ENCODE measurements at places on chromosomes 7 and 10. TPM values are rescaled to one million over a fixed set of nuclear protein-coding genes. Genes with fewer than 3 reads are reported as not detected.

DNA sequence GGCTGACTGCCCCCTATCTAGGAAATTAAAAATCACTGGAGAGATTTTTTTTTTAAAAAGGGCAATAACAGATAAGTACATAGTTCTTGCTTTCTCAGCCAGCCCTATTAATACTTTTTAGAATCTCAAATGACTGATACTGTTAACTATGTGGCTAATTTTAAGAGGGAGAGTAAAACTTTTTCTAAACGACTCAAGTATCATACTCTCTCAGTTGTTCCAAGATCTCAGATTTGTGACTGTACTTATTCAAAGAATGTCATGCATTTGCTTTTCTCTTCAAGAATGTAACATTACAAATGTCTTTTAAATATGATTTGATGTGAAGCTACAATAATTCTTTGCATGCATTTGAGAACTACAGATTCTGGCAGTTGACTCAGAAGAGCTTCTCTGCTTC is 55.4 kb upstream of the RAB11FIP2 start:
- DNase-seq, result no peak

DNA sequence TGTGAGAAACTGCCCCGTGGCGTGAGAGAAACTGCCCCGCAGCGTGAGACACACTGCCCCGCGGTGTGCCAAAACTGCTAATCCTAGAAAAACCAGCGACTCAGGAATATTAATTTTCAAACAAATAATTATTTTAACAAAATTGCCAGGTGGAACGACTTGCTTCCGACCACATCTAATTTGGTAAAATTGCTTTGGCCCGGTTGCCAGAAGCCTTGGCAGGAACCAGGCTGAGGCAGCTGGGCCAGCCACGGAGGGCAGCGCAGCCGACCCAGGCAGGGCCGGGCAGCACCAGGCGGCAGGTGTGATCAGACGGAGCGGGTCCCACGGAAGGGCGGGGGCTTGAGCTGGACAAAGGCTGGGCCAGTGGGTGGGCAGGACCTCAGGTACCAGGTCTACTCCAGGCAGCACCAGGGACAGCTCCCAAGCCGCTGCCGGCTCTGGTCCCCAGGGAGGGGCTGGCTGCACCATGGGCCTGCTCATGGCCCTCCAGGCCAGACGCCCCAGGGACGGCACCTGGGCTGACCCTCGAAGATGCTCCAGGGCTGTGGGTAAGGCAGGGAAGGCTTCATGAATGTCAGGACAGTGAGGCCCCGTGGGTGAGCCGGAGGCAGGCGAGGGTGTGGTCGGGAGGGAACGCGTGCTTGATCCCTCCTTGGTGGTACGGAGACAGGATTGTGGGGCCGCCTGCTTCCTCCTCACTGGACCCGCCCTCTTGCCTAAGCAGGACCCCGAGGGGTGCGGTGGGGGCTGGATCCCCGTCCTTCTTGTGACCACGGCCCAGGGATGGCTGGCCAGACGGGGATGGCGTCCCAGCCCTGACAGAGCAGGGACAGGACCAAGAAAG is 7.7 kb upstream of the ADGRA1 start:
- DNase-seq, result peak; percentile 71

DNA sequence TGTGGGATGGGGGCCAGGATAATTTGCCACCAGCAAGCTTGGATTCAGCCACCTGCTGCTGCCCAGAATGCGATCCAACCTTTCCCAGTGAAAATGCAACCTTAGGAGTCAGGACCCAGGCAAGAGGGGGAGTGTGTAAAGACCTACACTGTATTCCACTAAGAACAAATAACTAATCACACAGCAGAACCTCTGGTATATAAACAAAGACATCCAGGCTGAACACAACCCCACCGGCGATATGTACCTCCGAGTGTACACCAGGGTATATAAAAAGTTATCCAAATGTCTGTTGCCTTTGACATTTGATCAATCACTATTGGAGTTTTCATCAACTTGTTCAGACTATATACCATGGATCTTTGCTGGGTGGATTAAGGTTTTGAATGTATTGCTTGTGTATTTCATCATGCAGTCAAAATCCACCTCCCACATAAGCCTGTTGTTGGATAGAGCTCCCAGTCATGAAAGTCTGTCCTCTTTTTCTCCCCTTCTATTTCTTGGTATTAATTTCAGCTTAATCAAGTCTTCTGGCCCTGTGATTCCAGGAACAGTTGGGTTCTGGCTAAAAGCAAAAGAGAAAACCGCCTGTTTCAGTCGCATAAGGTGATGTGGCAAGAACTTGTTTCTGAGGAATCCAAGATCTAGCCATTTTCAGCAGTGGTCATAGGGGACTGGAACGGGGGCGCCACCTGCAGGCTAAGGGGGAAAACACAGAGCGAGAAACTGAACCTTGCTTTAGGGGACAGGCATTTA is 290.7 kb downstream of the CCDC3 start:
- DNase-seq, result peak; percentile 90

GRCh38 chr7:130281260-130281659 is 11.7 kb upstream of the CPA4 start:
- no peak for DNase-seq

GRCh38 chr10:117609796-117610170 is 67.2 kb downstream of the EMX2 start:
- DNase-seq, result no peak

- DNase-seq, result peak; percentile 14
Observed at GRCh38 chr10:124296813-124297788, 121.6 kb downstream of the OAT start.

GRCh38 chr7:79425665-79426064 is 27.8 kb downstream of the MAGI2 start:
- DNase-seq, result no peak

- no peak for DNase-seq
Observed at GRCh38 chr10:33153251-33153967, 181.1 kb downstream of the NRP1 start.

DNA sequence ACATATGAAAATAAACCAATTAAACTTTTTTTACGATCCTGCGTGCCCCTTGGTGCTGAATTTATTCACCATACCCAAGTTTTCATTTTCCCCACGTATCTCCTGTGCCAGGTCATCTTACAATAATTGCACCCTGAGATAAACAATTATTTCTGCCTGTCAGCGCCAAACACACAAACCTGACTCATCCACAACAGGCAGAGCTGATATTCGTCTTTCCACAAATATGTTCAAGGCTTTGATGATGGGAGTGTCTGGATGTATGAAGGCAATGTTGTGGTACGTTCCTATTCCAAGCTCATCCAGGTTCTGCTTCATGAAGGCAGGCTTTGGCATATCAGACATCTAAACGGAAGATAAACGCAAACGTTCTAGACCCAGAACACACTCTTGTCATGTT is 45.8 kb upstream of the RHEB start:
- no peak for DNase-seq

GRCh38 chr10:130615457-130615856 is 479.3 kb downstream of the GLRX3 start:
- no peak for DNase-seq

GRCh38 chr7:36076074-36076473 is 77.0 kb upstream of the EEPD1 start:
- DNase-seq, result no peak

DNA sequence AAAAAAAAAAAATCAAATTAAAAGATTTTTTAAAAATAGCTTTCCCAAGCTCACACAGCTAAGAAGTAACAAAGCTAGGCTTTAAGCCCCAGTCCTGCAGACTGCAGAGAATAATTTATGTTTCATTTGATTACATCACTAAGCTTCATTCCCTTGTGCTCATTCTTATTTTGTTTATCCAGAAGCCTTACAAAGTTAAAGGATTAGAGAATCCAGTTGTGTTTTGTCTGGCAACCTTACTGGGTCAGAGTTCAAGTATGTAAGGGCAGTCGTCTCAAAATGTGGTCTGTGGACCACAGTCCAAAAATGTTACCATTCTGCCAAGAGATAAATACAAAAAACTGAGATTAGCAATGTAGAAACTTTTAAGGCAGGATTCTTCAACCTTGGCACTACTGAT is 32.1 kb upstream of the EZH2 start:
- no peak for DNase-seq

DNA sequence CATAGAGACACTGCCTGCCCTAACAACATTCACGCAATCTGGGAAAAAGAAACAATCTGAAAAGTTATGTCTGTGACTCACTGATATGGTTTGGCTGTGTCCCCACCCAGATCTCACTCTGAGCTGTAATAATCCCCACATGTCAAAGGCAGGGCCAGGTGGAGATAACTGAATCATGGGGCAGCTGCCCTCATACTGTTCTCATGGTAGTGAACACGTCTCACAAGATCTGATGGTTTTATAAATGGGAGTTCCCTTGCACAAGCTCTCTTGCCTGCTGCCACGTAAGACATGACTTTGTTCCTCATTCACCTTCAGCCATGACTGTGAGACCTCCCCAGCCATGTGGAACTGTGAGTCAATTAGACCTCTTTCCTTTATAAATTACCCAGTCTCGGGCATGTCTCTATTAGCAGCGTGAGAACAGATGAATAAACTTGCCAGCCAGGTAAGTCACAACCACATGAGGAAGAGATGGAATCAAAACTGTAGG is 341.5 kb upstream of the AOAH start:
- no peak for DNase-seq

- DNase-seq, result no peak
Observed at GRCh38 chr7:130553398-130554029, 61.6 kb downstream of the MEST start.

DNA sequence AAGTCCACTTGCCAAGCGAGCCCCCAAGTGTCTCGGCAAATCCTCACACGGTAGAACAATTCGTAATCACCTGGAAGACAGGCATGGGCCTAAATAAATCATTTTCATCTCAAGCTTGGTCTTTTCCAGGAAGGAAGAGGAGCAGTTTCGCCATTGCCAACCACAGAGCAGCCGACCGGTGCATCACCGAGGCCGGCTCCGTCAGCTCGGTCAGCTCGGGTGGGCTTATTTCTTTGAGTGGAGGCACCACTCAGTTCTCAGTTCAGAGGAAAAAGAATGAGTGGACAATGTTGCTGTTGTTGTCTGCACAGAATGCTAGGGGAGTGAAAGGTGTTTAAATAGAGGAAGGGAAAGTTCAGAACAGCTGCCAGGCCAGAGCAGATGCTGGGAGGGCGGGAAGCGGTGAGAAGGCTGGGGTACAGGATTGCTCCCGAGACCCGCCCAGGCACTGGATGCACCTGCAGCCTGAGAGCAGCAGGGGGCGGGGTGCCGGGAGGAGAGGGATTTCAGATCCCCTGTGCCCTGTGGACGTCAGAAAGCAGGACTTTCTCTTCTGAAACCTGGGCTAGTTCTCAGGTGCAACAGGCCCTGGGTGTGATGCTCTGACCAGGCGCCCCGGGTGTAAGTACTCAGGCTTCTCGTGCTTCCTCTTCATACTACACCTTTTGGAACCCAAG is 17.7 kb upstream of the IGFBP3 start:
- no peak for DNase-seq

DNA sequence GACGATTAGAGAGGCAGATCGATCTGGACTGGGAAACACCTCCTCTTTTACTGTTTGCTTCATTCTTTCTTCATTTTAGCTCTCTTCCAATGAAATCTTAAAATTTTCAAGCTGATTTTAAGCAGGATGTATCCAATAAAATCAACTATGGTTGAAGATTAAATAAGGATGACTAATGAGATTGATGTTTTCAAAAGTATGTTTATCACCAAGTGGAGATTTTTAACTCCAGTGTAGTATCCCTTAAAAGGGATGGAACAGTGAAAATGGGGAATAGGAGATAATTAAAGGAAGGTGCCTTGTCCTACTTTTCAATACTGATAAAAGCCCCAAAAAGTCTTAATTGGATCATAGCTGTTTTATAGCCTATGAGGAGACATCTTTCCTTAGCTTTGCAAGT is 11.6 kb upstream of the LIPF start:
- DNase-seq, result no peak

- DNase-seq, result peak; percentile 22
Observed at GRCh38 chr7:4113271-4113670, 568.8 kb upstream of the FOXK1 start.

DNA sequence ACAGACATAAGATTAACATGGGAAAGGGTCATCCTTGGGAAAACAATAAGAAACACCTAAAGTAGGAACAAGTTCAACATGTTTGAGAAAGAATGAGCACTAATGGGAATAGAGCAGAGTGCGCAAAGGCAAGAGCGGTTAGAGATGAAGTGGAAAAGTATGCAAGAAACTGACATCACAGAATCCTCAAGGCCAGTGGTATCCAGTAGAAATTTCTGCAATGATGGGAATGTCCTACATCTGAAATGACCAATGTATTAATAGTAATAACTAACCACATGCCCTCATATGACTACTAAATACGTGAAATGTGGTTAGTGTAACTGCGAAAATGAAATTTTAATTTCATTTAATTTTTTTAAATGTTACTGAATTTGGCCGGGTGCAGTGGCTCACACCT is 54.8 kb downstream of the TFEC start:
- no peak for DNase-seq

- DNase-seq, result no peak
Observed at GRCh38 chr10:72322030-72322279, 32.8 kb downstream of the DNAJB12 start.

GRCh38 chr7:771234-772004 is 44.3 kb upstream of the PRKAR1B start:
- DNase-seq, result peak; percentile 59

DNA sequence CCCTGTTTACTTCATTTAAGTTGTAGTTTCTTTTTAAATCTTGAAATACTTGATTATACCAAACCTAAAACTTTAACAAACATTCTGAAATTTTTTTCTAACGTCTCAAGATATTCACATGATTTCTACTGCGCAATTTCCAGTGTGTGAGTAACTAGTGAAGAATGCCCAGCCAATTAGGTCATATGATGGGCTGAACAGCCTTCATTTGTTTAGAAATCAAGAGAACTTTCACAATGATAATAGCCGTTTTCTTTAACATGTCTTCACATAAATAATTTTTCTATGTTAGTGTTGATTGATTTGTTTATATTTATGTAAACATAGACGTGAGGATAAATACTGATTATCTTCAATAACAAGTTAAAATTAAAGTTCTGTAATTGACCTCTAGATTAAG is 21.8 kb downstream of the STAM start:
- no peak for DNase-seq

DNA sequence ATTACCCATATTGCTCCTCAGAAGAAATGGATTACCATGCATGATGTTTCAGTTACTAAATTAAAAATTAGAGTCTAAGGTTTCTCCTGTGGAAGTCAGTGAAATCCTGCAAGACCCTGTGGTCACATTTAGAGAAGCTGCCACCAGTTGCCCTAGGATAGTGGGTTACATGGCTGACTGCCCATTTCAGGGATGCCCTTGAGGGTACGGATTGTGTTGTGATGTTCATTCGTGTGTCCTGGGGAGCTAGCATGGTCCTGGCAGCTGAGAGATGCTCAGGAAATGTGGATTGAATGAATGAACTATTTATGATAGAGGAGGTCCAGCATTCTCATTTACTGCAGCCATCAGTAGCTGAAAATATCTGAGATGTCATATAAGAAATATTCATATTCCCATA is 55.1 kb downstream of the TMEM178B start:
- no peak for DNase-seq

GRCh38 chr7:32618470-32618869 is 123.2 kb downstream of the AVL9 start:
- no peak for DNase-seq

GRCh38 chr7:134186027-134186426 is 58.9 kb downstream of the LRGUK start:
- no peak for DNase-seq

The AKR1C3 gene
- total RNA-seq, result 96.8 TPM

The GRM3 gene
- not detected for total RNA-seq

The C10orf90 gene
- not detected for total RNA-seq

The EPHB6 gene
- 2.7 TPM for total RNA-seq

The NUPR2 gene
- total RNA-seq, result not detected

The NRAP gene
- total RNA-seq, result 0.05 TPM

Measured in Caco-2 (cell line).